ENCODE measurements at places on chromosomes 2 and 18.
A peak's percentile ranks its signal among the peaks of the same experiment; 100 is the strongest.

DNA sequence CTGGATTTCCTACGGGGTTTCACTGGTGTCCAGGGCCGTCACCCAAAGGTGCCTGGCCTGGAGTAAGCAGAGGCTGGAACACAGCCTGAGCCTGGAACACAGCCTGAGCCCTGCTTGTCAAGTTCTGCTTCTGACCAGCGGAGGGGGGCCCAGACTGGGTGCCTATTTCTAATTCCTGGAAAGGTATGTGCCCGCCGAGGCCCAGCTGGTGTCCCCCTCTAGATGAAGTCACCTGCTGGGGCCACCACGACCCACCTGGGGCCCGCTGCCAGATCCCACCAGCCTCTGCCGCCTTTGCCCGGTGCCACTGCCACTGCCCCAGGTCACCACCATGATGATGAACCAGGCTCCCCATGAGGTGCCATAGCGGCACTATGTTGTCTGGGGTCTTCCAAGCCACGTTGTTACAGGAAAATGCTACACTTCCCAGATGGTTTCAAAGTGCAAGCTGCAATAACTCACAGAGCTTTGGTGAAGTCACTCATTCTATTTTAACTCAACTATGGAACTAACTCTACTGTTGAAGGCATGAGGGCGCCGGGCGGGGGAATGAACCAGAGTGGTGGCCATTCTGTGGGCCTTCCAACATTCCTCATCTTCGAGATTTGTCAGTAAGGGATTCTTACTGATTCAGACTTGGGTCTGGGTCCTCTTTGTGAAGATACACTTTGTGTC lies 40.9 kb upstream of the LAPTM4A start:
- no peak for DNase-seq

DNA sequence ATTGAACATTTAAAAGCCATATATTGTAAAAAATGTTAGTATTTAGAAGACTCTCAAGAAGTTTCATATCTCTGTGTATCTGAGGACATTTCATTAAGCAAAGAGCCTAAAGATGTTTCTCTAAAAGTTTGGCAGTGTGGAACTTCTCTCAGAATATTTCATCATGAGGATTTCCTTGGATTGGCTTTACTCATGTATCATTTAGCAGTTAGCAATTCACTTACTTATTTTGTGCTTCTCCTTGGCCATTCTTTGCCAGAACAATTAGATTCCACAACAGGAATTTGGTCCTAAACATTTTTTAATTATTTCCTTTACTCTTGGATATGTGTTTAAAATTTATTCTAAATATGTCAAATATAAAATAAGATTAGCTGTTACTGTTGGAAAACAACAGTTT lies 345.0 kb upstream of the LRRTM4 start:
- DNase-seq: no peak

GRCh38 chr2:158761621-158762020 lies 33.5 kb upstream of the DAPL1 start:
- DNase-seq: no peak

DNA sequence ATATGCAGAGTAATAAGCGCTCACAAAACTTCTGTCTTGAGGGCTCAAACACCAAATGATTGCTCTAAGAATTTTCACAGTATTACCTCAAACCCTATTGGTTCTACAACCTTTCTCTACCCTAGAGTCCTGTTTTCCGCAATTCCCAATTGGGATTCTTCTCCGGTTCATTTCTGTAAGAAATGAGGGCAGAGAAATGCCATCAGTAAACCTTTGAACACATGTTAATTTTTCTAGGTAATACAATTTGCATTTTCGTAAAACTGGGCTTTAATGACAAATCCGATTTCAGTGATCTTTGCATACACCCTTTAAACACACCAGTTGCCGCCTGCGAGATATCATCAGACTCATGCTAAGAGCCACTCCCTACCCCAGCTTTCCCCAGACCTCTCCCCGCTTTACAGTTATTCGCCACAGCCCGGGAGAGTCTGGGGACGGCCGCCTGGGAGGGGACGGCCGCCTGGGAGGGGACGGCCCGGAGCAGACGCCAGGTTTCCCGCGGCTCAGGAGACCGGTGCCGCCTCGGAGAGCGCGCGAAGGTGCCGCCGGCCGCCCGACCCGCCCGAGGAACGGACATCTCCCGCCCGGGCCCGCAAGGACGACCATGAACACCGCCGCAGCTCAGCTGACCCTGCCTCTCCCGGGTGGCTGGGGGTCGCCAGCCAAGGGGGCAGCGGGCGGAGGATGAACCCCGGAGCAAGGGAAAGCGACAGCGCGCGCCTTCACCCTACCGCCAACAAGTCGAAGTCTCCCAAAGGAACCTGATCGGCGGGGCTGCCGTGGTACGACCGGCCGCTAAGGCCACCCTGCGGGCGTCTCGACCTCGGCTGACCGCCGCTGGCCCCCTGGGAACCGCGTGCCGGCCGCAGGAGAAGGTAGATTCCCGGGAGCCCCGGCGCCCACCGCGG lies 463 bp downstream of the SMC6 start:
- peak; percentile 19 for DNase-seq

GRCh38 chr2:149490296-149490695 lies 97.3 kb downstream of the MMADHC start:
- DNase-seq: no peak

DNA sequence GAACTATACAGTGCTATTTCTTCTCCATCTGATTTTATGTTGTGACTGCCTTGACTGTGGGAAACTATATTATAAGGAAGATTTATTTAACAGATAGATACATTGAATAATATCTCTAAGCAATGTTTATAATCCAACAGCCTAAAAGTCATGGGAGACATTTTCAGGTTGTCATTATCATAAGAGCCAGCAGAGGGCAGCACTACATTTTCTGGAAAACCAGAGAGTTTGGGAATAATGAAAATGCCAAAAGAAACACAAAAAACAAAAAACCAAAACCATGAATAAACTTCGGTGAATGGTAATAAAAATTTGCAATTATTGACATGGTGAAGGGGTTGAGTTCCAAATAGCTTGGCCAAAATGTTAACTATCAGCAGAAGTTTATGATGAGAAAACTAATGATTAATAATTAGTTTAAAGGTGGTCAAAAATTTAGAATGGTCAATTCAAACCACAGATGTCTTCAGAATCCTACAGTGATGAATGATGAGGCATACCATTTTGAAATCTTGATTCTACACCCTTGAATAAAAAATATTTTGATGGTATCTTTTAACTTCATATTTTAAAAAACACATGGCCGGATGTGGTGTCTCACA lies 4.7 kb downstream of the EEF1B2 start:
- DNase-seq: no peak

DNA sequence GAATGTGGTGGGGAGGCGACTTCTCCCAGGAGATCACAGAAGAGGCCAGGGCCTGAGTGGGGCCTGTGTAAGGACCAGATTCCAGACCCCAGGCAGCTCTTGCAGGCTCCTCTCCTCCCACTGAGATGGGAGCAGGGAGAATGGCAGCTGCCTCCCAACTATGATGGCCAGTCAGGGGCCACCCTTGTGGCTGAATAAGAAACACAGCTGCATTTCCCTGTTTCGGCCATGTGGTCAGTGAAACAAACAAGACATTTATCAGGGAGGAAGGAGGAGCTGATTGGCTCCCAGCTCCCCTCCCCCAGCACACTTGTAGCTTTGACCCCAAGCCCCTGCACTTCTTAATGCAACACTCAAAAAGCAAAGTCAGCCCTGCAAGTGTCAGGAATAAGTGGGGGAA lies 143.5 kb downstream of the CELF4 start:
- no peak for DNase-seq

- no peak for DNase-seq
These were observed 409.3 kb upstream of the MMADHC start for GRCh38 chr2:149996901-149997300.

- DNase-seq: no peak
These were observed 362.0 kb downstream of the CLIP4 start for GRCh38 chr2:29477186-29477585.

- no peak for DNase-seq
These were observed 186.2 kb upstream of the GCFC2 start for GRCh38 chr2:75896779-75897366.

DNA sequence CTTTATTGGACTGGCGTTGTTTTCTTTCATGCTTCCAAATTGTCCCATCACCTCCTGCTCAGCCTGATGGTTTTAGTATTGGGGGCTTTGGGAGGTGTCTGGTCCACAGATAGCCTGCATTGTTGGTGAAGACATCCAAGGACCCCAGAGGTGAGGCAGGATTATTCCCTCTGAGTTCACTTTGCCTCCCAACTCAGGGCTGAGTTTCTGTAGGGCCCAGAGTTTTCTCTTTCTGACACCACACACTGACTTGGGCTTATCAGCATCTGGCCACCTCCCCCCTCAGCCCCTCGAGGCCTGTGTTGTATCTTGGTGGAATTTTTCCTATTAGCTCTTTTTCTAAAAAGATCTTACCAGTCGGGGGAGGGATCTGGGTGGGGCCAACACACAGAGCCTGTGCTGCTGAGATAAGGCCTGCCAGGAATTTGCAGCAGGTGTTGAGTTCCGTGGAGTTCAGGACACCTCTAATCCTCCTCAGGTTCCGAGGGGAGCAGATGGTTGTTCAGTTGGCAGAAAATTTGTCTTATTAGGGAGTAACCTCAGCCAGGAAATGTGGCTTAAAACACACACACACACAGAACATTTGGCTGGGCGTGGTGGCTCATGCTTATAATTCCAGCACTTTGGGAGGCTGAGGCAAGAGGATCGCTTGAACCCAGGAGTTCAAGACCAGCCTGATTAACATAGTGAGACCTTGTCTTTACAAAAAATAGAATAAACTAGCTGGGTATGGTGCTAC lies 7.3 kb downstream of the EMILIN2 start:
- no peak for DNase-seq

DNA sequence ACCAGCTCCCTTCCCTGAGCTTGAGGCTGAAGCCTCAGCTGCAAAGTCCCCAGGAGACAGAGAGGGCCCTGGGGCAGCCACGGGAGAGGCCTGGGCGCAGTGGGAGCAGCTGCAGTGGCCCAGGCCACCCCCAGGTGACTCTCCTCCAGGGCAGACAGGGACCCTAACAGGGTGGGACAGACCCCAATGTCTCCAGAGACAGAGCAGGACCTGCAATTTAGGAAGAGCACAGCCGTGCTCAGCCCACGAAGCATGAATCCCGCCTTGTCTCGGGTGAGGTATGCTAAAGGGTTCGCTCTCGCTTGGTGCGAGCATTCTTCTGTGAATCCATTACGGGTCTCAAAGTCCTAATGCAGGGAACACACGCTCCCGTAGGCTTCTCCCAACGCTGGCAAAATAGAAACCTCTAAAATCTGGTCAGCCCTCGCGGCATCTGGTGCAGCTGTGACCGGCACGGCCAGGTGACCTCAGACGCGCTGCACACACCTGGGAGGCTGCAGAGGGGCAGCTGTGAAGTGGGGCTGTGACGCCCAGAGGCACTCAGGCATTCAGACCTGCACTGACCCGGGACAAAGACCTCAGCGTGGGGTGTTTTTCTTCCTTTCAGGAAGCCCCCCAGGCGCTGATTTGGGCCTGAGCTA lies 12.6 kb downstream of the MBP start:
- DNase-seq: no peak

DNA sequence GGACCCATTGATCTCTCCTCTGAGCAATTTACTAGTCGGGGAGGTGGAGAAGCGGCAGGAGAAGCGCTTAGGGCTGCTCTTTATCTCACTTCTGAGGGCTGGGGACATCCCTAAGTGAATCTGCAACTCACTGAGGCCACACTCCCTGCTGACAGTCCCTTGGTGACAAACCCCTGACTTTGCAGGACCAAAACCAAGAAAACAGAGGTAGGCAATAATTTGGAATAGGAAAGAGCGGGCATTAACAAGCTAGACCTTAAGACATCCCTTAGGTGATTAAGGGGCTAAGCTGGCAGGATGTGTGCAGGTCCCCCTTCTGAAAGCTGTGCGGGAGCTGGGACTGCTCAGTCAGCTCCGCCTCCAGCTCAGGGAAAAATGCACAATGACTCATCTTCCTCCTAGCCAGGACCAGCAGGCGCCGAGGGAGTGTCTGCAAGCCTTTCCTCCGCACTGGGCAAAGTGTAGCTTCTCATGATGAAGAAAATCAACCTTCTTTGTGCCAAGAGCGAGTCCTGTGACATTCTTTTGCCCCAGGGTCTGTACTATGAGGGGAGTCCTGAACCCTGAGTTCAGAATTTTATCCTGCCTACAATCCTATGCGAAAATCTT lies 63.3 kb downstream of the BOD1L2 start:
- DNase-seq: no peak

DNA sequence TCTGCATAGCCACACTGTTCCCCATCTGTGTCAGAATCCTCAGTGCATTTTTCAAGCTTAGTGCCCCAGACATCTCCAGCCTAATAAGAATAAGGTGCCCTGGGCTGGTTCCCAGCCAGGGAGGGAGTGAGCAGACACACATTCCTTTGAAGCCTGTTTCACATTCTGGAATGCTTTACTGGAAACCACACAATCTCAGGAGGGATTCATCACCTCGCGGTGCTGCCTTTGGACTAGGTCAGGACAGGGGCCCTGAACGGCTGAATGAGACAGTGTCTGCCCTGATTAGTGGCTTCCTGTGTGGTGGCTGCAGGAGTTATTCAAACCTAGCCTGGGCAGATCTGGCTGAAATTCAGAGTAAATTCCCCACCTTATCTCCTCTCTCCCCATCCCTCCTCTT lies 108.0 kb upstream of the LDAH start:
- DNase-seq: no peak

GRCh38 chr18:76699923-76700322 lies 122.4 kb upstream of the ZNF236 start:
- no peak for DNase-seq

All from stimulated activated CD4-positive, alpha-beta T cell treated with anti-CD3 and anti-CD28 coated beads, Interleukin-15, amount 100 ng/mL, for 48 hours (primary cell).